ENCODE measurements at places on chromosomes 7 and 10.

GRCh38 chr7:5997210-5997808 is 11.5 kb downstream of the PMS2 start:
- DNase-seq, result no peak

DNA sequence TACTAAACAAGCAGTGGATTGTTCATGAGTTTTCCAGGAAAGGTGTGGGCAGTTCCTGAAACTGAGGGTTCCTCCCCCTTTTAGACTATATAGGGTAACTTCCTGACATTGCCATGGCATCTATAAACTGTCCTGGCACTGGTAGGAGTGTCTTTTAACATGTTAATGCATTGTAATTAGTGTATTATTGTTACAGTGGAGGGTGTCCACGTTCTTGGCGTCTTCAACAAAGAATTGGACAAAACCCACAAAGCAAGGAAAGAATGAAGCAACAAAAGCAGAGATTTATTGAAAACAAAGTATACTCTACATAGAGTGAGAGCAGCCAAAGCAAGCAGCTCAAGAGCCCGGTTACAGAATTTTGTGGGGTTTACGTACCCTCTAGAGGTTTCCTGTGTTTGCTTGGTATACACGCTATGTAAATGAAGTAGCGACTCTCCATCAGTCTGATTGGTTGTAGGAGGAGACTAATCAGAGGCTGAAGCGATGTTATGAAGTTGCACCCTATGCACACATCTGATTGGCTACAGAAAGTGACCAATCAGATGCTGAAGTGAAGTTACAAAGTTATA is 175.2 kb downstream of the NSUN6 start:
- DNase-seq, result no peak

DNA sequence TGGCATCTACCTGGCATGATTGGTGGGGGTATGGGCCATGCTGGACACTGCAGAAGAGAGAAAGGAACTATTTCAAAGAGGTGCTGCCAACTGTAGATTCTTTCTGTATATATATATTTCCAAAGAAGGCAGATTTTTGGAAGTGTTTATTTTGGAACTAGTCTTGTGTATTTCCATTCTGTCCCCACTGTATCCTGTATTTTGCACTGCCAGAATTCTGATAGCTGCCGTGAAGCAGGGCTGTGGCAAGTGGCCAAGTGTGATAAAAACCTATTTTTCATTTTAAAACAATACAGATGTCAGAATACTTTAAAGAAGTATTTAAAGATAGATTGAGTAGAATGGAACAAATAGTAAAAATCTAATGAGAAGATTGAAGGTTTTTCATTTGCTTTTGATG is 17.1 kb downstream of the MCU start:
- DNase-seq, result no peak

DNA sequence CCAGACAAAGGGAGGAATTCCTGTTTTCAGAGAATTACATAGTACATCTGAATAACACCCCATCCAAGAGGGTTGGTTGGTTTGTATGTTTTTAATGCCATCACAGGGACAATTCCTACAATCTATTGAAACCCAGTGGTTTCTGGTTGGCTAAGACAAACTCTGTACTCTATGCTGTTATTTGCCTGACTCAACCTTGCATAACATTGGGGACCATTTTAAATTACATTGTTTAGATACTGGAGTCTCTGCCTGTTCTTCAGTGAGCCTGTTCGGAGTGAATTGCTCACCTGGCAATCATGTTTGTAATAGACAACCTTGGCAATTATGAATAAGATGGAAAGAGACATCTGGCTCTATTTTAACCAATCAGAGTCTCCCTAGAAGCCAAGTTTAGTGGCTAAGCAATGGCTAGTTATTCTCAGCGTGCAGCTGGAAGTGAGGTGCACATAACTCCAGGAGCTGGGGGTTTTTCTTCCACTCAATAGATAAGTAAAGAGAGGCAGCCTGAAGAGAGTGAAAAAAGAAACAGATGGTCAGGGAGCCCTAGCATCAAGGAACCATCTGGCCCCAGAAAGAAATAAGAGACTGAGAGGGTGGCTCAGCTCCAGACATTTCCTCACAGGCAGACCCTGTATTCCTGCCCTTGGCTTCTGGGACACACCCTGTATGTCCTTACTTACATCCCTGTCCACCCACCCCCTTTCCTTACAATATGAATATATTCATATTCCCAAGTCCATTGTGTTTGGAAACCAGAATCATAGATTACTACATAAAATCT is 21.2 kb upstream of the SLC35G1 start:
- no peak for DNase-seq

DNA sequence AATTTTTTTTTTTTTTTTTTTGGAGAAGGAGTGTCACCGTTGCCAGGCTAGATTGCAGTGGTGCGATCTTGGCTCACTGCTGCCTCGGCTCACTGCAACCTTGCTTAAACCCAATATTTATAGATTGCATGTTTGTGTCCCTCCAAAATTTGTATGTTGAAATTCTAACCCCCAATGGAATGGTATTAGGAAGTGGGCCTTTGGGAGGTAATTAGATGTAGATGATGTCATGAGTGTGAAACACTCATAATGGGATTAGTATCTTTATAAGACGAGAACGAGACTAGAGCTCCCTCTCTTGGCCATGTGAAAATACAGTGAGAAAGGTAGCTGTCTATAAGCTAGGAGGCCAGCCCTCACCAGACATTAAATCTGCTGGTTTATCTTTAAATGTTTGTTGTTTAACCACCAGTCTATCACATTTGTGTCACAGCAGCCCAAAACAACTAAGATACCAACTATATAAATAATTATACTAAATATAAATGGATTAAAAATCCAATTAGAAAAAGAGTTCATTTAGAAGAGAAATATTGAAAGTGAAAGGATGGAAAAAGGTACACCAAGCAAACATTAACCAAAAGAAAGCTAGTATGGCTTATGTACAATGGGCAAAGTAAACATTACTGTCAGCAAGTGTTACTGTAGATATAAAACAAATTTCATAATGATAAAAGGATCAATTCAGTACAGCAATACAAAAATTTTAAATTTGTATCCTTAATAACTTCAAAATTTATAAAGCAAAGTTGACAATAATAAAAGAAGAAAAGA is 9.3 kb downstream of the TCAF1 start:
- DNase-seq, result no peak

DNA sequence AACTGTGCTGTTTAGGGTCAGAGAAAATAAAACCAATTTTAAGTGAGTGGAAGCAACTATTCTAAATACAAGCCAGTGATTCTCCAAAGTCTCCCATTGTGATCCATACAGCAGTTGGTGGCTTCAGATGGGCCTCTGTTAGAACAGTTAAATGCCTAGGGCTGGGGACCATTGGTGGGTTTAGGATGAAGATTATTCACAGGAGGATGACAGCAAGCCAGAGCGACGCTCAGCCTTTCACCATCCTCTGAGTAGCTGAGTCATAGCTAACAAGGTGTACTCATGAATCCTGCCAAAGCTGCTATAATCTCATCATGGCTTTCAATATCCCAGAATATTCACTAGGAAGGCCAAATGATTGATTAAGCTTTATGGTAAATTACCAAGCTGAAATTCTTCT is 39.6 kb downstream of the STARD3NL start:
- DNase-seq, result no peak

- no peak for DNase-seq
Observed at GRCh38 chr7:117724898-117725297, 148.3 kb downstream of the CTTNBP2 start.

- no peak for DNase-seq
Observed at GRCh38 chr7:11327633-11328032, 354.0 kb downstream of the PHF14 start.

DNA sequence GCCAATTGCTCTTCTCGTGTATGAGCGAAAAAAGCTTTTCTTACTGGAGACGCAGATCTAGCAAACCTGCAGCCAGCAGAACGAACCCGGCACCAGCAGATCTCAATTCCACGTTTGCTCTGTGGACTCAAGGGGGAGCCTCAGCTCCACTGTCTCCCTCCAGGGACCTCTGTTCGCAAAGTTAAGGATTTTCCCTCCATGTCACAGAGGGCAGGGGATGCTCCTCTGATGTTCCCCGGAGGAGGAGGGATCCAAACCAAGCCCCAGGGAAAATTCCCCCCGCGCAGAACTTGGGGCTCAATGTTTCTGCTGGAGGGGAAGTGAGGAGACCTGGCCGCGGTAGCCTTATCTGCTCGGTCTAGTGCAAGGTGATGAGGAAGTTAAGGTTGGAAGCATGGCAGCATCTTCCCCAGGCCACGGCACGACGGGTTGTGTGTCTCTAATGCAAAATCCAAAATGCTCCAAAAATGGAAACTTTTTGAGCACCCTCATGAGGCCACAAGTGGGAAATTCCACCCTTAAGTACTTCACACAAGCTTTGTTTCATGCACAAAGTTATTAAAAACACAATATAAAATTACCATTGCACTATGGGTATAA is 9.0 kb downstream of the IQCE start:
- DNase-seq, result no peak

GRCh38 chr7:8620169-8620568 is 186.8 kb downstream of the NXPH1 start:
- no peak for DNase-seq

DNA sequence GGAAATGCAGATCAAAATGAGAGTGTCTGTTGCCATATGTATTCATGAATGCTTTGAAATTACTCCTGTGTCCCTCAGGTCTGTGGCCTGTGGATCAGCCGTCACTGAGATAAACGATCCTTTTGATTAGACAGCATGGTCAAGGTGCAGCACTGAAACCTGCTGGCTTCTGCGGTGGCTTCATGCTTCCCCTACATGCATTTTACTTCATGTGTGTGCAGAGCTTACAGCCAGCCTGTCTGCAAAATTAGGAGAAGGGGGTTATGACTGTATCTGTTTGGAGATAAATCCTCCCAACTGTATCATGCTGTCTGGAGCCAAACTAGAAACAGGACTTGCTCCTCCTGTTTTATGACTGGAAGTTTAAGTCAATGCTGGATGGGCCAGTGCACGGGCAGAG is 71.0 kb upstream of the PLPP4 start:
- no peak for DNase-seq

GRCh38 chr7:143434660-143435059 is 8.6 kb upstream of the TAS2R60 start:
- DNase-seq, result no peak

GRCh38 chr10:1632141-1632540 is 105.2 kb downstream of the ADARB2 start:
- DNase-seq, result no peak

DNA sequence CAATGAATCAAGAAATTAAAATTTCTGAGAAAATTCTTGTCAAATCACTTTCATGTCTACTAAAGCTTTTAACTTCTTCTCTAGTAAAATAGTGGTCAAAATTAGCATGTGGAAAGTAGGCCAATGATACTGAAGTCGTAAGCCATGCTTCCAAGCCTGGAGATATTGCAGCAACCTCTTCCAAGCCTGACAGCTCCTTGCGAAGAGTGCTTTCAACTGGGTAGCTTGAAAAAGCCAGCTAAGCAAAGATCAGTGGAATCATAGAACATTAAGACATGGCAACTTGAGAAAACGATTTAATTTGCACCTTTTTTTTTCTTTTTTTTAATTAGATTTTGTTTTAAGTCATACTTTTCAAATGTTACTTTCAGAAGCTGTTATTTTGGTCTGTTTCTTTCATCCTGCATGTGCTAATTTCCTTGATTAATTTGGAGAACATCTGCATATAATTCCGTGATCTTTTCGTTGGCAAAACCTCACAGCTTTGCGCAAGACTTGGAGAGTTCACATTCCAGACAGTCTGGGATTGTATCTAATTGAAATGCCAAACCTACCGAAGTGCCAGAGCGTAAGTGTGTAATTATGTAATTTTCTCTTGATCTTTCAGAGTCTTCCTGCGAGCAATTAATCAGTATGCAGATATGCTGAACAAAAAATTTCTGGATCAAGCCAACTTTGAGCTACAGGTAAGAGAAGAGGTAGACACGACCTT is 142.2 kb upstream of the INSYN2A start:
- no peak for DNase-seq

DNA sequence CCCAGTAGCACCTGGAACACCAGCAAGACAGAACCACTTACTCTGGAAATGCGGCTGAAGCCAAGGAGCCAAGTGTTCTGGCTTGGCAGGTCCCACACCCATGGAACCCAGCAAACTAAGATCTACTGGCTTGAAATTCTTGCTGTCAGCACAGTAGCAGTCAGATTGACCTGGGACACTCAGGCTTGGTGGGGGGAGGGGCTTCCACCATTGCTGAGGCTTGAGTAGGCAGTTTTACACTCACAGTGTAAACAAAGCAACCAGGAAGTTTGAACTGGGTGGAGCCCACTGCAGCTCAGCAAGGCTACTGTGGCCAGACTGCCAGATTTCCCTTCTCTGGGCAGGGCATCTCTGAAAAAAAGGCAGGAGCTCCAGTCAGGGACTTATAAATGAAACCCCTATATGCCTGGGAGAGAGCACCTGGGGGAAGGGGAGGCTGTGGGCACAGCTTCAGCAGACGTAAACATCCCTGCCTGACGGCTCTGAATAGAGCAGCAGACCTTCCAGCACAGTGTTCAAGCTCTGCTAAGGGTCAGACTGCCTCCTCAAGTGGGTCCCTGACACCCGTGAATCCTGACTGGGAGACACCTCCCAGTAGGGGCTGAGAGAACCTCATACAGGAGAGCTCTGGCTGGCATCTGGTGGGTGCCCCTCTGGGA is 121.2 kb downstream of the MTERF1 start:
- no peak for DNase-seq

DNA sequence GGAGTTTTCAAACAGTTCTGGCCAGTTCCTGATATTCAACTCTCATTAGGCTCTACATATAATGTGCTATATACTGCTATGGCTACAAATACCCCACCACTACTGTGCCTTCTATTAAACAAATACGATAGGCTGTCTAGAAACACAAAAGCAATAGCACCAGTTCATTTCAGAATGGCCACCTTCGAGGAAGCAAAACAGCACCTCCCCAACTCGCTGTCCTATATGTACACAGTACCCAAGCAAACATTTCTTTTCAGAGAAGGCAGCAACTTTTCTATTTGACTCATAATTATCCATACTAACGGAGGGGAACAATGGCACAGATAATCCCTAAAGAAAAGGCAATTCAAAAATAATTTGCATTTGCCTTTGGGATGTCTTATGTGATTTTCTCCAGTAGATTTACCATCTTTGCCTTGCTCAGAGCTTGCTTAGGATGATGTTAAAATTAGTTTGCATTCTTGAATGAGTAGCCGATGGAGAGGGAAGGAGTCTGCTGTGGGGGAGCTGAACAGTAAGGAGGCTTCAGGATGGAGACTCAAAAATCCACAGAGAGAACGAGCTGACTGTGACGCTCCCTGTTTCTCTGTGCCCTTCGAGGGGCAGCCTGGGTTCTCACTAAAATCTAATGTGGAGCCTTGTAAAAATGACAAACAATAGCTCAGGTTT is 218.7 kb downstream of the FANK1 start:
- DNase-seq, result no peak

GRCh38 chr7:51620706-51621105 is 304.1 kb upstream of the COBL start:
- no peak for DNase-seq

- no peak for DNase-seq
Observed at GRCh38 chr7:46508583-46508982, 587.5 kb upstream of the IGFBP3 start.

- no peak for DNase-seq
Observed at GRCh38 chr7:22329816-22330524, 27.0 kb downstream of the RAPGEF5 start.

GRCh38 chr7:42720991-42721796 is 190.7 kb downstream of the C7orf25 start:
- DNase-seq, result no peak

All from activated T-helper 1 cell treated with anti-CD3 and anti-CD28 coated beads, Interleukin-2, amount 50 U/mL, for 16 hours (primary cell).